ENCODE measurements at places on chromosomes 4 and X.

DNA sequence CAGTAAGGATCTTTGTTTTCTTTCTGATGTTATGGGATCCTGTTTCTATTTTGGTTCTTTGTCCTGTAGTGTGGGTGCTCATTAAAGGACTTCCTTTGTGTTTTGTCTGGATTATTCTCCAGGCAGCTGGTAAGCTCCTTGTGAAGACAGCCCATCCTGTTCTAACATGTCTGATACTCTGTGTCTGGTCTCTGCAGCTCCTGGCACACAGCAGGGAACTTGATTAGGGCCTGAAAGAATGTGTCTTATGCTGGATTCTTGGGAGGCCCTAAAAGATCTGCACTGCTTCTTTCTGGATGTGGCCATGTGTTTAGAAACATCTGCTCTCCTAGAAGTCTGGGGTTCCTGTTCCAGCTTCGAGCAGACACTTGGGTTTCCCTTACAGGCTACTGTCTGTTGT is 38.1 kb upstream of the ATXN3L start:
- no peak for DNase-seq

DNA sequence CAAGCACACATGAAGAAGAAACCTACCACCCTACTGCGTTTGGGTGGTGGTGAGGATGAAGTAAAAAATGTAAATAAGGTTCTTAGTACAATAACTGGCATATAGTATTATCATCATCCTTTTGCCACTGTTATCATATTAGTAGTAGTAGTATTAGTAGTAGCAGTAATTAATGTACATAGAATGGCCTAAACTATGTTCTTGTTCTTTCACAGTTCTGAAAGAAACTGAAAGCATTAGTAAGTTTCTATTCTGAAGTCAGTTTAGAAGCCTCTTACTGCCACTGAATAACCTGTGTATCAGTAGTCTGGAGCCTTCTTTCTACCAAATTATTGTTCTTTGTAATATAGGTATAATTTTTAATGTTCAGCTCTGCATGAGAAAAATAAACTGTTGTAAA is 21.0 kb downstream of the COL4A6 start:
- DNase-seq, result no peak

- no peak for DNase-seq
Observed at GRCh38 chrX:32139476-32139875, 1067.6 kb upstream of the FTHL17 start.

DNA sequence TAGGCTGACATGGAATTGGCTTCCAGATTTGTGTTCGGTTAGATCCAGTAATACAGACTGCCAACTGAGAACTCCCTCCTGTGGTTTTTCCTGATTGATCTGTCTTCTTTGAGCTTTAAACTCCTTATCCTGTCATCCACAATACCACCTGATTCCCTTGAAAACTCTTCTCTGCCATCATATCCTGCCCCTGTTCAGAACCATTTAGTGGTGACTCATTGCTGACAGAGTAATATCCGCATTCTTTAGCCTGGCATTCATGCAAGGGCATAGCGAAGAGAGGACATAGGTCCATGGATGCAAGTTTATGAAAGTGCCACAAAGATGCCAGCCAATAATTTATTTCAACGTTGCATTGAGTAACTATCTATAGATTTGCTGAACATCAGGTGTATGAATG is 76.6 kb downstream of the ITIH6 start:
- no peak for DNase-seq

DNA sequence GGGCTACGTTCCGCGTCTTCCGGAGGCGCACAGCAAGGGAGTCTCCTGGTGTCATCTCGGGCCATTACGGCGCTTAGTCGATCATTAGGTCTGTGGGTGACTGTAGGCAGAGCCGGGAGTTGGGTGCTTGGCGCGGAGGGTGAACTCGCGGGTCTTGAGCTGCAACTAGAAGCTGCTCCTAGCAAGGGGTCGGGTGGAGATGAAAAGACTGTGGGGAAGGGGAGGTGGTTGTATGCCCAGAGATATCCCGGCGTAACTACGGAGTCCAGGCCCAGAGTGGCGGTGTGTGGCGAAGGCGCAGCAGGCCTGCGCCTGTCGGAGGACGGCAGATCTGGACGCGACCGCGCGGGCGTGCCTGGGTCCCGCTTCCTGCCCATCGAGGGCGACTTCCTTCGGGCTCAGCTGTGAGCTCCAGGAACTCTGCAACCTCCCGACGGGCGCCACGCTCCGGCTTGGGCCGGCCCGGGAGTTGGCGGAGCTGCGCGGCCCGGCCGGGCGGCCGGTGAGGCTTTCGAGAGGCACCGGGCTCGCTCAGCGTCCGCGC is 2.7 kb upstream of the NKX3-2 start:
- no peak for DNase-seq

DNA sequence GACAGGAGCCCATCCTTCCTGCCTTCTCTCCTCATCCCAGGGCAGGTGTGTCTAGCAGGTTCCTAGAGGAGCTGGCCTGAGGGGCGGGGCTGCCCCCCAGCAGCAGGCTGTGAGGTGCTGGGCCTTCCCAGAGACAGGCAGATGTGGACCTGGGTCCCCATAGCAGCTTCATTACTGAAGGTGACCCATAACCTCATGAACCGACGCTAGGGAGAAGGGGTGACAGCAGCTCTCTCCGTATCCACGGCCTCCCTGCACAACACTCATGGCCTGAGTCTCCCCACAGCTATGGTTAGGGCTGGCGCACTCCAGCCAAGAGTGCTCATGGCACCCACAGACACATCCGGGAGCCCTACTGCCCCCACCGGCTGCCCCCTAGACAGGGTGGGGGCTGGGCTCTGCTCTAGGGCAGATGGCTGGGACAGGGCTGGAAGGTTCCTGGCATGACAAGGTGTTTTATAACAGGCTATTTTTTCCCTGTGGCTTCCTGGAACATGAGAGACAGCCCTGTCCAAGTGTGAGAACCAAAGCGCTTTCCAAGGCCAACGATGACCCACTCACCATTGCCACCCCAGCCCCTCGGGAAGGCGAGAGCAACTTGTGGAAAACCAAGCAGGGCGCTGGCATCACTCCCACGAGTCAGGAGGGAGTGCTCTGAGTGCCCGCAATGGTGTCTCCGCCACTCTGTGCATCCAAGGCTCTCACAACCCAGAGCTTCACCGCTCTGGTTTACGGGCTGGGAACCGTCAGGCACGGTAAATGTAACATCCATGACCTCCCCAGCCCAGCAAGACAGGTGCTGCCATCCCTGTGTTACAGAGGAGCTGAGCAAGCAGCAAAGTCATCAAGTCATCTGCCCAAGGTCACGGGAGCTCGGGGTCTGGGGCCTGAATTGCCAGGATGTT is 59.8 kb downstream of the ACOX3 start:
- DNase-seq, result no peak

- DNase-seq, result no peak
Observed at GRCh38 chr4:73648478-73648877, 28.2 kb upstream of the RASSF6 start.

- DNase-seq, result no peak
Observed at GRCh38 chr4:103137446-103137827, 37.8 kb upstream of the BDH2 start.

- DNase-seq, result no peak
Observed at GRCh38 chrX:40952855-40953254, 132.4 kb upstream of the USP9X start.

GRCh38 chr4:84126061-84126787 is 372.9 kb downstream of the NKX6-1 start:
- no peak for DNase-seq

GRCh38 chrX:11451151-11451550 is 157.9 kb downstream of the AMELX start:
- no peak for DNase-seq

DNA sequence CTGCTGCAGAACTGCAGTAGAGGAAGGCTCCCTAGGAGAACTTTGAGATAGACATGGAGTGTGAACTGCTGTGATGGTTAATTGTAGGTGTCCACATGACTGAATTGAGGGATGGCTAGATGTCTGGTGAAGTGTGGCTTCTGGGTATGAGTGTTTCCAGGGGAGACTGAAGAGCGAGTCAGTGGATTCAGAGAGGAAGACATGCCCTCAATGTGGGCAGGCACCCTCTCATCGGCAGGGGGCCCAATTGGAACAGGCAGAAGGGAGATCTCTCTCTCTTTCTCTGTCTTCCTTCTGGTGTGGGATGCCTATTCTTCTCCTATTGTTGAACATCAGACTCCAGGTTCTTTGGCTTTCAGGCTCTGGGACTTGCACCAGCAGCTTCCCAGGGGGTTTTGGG is 304.7 kb upstream of the GATB start:
- no peak for DNase-seq

- no peak for DNase-seq
Observed at GRCh38 chr4:57764856-57765255, 654.7 kb upstream of the IGFBP7 start.

DNA sequence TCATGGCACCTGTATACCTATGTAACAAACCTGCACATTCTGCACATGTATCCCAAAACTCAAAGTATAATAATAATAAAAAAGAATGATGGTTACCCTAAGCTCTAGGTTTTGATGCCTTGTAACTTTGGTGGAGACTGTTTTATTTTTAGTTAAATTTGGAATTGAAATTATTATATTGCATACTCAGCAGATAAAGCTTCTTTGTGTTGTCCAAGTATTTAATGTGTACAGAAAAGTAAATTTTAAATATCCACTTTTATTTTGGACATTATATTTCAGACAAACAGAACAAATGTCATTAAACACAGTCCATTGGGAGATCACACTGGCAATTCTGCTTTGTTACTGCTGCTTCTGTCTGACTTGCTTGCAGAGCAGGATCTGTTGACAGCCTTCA is 684.5 kb upstream of the CT83 start:
- no peak for DNase-seq

GRCh38 chr4:87979810-87980209 is 4.3 kb downstream of the SPP1 start:
- no peak for DNase-seq

DNA sequence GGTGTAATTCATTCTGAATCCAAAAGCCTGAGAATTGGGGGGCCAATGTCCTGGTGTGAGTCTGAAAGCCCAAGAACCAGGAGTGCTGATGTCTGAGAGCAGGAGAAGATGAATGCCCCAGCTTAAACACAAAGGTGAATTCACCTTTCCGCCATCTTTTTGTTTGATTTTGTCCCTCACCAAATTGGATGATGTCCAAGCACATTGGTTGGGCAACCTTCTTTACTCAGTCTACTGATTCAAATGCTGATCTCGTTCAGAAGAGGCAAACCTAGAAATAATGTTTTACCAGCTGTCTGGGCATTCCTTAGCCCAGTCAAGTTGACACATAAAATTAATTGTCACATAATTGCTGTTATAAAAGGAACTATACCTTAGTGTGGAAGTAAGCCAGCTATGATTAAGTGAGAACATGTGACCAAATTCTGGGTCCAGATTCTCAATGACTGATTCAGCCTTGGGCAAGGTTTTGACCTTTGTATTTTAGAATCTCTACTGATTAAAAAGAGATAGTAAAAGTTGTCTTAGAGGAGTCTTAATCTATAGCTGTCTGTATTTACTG is 34.5 kb upstream of the SLC4A4 start:
- no peak for DNase-seq

- peak; percentile 8 for DNase-seq
Observed at GRCh38 chrX:16205840-16206239, 38.6 kb downstream of the MAGEB17 start.

DNA sequence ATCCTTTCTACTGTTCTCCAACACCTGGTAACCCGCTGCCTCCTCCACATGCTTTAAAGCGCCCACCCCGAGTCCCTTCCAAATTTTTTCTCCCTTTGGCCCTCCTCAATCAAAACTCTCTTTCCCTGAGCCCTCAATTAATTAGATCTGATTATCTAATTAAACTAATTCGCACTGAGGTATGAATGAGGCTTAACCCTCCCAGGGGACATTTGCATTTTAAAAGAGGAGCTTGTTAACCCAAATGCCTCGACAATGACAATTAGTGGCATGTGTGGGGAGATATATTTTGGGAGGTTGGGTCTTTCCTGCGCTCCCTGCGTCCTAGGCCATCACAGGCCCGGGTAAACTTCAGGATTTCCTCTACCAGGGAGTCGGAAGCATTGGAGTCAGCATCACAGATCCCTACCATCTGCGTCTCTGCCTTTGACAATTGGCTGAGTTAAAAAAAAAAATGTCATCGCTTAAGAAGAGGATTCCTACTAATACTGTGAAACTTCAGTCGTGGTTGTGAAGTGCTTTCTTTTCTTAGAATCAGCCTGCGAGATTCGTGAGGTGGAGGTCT is 50.6 kb downstream of the TENM3 start:
- no peak for DNase-seq

DNA sequence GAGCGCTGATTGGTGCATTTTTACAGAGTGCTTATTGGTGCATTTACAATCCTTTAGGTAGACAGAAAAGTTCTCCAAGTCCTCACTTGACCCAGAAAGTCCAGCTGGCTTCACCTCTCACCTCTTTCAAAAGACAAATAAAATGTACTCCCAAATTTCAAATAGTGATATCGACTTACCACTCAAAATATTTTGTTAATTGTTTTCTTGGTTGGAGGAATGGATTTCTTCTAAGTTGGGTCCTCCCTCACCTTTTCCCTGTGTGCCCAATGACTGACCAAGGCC is 338.4 kb upstream of the KLF3 start:
- DNase-seq, result no peak
